ENCODE measurements at places on chromosomes 2 and 18.

DNA sequence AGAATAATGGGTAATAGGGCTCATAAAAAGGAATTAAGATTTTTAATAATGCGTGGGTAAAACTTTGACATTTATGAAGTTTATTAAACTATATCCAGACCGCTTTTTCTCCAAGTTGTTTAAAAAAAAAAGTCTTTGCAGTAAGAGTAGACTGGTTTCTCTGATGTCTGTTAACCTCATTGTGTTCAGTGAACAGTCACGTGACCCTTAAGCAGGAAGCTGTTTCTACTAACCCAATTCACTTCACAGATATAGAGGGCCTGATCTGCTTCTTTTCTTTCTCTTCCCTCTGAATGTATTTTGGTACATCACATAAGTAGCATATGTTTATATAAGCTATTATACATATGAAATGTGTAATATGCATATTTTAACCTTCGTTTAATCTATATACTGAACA, 1011.3 kb upstream of the CELF4 start:
- DNase-seq: no peak

DNA sequence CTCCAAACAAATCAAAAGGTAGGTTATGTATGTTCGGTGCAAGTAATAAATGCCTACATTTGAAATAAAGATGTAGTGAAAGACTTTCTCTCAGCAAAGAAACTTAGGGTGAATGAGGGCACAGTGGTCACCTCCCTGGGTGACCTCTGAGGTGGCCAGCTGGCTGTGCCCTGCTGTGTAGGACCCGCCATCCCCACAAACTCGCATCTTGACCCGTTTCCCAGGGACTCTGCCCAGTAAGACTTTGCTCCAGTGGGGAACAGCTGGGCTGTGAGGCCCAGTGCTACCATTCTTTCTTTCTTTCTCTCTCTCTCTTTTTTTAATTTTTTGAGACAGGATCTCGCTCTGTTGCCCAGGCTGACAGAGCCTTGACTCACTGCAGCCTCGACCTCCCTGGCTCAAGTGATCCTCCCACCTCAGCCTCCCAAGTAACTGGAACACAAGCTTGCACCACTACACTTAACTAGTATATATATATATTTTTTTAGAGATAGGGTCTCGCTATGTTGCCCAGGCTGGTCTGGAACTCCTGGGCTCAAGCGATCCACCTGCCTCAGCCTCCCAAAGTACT, 8.2 kb upstream of the GAREM2 start:
- DNase-seq: no peak

- peak; percentile 59 for DNase-seq
Measured at GRCh38 chr18:7038330-7038851, 79.2 kb downstream of the LAMA1 start.

DNA sequence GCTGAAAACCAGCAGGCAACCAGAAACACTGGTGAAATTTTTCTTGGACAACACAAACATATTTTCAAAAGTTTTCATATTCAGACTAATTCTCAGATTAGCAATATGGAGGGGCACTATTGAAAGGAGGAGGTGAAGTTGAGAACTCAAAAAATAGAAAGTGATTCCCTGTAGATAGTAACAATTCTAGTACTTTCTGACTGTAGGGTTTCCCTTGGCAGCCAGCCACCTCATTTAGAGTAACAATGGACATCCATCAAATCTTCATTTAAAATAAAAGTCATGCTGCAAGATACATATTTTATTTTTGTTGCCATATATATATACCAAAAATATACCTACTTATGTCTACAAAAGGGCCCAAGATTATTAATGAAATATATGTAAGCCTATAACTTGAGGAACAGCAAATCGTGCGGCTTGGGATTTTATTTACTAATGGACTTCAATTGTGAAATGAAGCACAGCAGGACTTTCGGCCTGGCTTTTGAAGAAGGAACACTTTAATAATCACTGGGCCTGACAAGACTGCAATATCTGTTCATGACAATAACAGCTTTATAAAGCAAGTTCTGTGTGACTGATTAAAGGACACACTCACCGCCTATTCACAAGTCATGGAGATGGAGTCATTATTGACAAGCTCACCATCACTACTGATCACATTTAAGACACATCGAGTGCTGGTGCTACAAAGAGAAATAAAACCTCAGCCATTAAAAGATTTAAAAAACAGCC, 6.8 kb upstream of the NR4A2 start:
- DNase-seq: no peak

- no peak for DNase-seq
Measured at GRCh38 chr18:26926066-26926675, 60.7 kb upstream of the AQP4 start.

GRCh38 chr2:80149991-80150390, 154.6 kb downstream of the LRRTM1 start:
- no peak for DNase-seq

GRCh38 chr18:41933778-41934177, 21.3 kb upstream of the PIK3C3 start:
- no peak for DNase-seq

- DNase-seq: no peak
Measured at GRCh38 chr2:96163768-96164429, 18.7 kb upstream of the DUSP2 start.

- DNase-seq: no peak
Measured at GRCh38 chr2:62306751-62307468, 111.0 kb downstream of the B3GNT2 start.

GRCh38 chr2:239329284-239329971, 71.4 kb downstream of the HDAC4 start:
- DNase-seq: no peak

DNA sequence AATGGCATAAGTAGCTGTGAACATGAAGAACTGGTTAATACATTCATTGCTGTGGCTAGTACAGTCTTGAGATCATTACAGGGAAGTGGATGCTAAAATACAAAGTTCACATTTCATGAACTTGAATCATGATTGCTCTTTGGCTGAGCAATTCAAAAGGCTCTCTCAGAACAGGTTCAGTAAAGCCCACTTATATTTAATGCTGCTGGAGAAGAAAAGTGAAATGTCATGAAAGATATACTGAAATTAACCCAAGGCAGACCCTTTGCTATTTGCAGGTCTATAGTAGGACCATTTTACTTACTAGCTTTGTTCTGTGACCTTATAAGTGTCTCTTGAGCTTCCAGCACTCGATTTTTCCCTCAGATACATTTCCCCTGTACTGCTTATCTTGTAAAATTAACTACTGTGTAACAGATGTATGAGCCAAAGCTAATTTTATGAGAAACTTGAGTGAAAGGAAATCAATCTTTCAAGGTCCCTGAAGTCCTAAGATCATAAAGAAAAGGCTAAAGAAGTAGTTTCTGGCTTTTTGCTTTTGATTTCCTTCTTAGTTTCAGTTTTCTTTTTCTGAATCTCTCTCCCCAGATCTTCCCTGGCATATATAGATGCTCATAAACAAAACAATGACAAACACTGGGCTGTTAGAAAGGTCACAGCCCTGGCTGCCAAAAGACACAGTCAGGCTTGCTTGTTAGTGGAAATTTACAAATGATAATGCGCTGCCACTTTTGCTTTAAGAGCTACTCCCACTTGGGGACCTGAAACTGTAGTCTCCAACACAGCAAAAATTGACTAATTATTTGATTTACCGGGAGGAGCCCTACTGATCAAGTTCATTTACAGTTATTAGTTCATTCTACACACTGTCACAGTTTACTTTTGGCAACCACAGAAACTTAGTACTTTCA, 132.7 kb upstream of the XPO1 start:
- no peak for DNase-seq

DNA sequence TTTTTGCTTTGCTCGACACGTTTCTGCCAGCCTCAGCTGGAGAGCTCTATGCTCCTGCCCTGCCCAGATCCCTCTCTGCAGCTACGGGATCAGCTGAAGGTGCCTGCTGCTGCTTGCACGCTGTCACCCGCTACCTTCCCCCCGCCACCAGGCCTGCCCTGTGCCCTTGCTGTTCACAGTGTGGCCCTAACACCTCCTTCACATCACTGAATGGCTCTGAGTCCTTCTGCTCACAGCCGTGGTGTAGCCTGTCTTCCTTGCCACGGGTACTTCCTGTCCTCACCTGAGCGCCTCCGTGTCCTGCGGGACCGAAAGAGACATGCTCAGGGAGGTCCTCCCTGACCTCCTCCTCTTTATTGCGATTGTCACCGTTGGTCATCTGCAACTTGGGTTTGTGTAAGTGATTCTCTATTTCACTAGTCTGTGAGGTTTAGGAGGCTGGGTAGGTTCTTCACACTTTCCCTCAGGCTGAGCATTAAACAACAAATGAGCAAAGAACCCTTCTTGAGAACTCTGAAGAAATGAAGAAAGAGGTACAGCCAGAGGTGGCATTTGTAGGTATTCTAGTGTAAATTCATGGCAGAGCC, 127.5 kb downstream of the NCK2 start:
- DNase-seq: no peak

DNA sequence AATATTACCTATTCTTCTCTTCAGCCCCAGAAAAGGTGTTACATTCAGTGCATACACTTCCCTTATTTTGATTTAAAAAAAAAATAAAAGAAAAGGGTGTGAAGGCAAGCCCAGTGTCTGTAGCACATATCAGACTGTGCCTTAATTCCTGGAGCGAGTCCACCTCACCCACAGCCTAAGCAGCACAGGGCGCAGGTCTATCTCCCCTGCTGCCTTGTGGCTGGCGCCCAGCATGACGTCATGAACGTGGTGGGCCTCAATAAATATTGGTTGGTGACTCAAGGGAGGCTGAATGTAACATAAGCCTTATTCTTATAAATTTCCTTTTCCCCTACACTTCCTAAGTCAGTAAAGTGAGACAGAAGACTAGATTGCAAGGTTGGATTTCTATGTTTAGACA, 26.4 kb downstream of the ST3GAL5 start:
- no peak for DNase-seq

DNA sequence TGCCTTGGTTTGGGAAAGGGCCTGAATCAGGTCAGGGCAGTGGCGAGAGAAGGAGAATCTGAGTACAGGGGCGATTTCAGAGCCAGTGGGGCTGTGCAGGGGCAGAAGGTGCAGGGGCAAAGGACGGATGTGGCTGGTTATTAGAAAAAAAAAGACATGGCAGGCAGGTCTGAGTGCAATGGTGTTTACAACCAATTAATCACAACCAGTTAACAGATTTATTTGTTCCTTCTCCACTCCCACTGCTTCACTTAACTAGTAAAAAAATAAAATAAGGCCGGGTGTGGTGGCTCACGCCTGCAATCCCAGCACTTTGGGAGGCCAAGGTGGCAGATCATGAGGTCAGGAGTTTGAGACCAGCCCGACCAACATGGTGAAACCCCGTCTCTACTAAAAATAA, 5.5 kb downstream of the TNFRSF11A start:
- no peak for DNase-seq

DNA sequence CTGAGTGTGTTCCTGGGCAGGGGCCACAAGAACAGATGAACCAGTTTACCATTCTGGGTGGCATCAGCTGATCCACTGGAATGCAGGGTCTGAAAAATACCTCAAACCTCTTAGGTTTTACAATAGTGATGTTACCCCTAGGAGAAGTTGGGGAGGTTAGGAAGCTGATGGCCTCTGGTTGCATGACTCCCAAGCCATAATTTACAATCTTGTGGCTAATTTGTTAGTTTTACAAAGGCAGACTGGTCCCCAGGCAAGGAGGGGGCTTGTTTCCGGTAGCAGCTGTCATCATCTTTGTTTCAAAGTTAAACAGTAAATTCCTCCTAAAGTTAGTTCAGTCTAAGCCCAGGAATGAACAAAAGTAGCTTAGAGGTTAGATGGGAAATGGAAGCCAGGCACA, 113.8 kb upstream of the SLC38A11 start:
- no peak for DNase-seq

DNA sequence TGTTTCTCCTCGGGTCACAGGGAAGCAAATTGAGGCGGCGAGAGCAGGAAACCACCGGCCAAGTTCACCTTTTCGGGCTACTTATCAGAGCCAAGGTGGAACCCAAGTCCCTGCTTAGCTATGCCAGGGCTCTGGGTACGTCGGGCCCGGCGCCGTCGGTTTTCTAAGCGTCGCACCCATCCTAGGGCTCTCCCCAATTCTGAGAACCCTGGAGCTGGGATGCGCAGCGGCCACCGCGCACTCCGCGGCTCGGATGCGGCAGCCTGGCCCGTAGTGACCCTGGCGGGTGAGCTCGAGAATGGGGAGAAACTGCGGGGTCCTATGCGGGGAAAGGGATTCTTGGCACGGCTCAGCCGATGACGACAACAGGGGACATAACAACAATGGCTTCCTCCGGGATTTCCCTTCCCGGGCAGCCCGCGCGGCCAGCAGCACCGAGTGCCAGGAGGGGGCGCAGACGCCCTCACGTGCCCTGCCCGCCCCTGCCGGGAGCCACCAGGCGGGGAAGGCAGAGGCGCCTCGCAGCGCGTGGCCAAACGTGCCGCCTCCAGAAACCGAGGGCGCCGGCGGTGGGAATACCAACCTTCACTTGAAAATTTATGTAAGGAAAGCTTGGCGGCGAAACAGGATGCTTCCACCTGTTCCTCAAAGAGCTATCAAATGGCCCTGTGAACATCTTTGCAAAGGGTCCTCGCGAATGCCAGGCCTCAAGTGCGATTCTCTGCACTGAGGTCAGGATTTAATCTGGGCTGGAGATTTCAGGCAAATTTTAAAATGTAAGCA, 2.1 kb upstream of the SLC30A3 start:
- peak; percentile 75 for DNase-seq

GRCh38 chr2:134097740-134098139, 156.1 kb upstream of the MGAT5 start:
- no peak for DNase-seq

DNA sequence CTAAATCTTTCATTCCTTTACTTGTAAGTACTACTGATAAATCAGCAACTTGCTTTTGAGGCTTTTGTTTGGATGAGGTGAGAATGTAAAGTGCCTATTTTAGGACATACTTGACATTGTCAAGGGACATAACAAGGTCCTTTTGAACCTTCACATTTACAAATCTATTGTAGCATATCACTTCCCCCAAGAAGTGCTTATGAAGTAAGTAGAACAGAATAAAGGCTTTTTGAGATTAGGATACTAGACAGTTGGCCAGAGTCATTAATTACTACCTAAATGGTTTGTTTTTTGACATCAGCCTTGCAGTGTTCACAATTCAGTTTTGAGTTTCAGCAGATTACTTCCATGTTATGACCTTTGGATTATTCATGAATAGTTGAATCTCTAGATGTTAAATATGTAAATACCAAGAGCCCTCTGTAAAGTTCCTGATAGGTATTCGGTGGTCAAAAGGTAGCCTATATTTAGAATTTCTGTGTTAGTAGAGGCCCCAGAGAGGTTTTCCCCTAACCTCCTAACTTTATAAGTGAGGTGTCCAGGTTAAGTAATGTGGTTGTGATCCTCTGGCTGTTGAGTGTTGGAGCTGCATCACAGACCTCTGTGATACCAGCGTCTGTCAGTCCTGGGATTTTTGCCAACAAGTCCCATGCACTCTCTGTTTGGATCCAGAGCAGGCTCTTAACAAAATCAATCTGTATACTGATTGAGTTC, 67.2 kb downstream of the LCLAT1 start:
- DNase-seq: no peak

GRCh38 chr2:190062053-190062452, 476 bp downstream of the MSTN start:
- no peak for DNase-seq

- no peak for DNase-seq
Measured at GRCh38 chr2:62150597-62151305, 45.2 kb upstream of the B3GNT2 start.

GRCh38 chr2:157447031-157447430, 3.1 kb upstream of the CYTIP start:
- DNase-seq: no peak

- peak; percentile 5 for DNase-seq
Measured at GRCh38 chr2:136117391-136117841, 533 bp downstream of the CXCR4 start.

- DNase-seq: no peak
Measured at GRCh38 chr2:69538249-69538648, 101.0 kb upstream of the NFU1 start.

Data from SW 1271 (cell line).